ENCODE measurements at places on chromosomes 6 and 20. TPM values are rescaled to one million over a fixed set of nuclear protein-coding genes. Genes with fewer than 3 reads are reported as not detected.

DNA sequence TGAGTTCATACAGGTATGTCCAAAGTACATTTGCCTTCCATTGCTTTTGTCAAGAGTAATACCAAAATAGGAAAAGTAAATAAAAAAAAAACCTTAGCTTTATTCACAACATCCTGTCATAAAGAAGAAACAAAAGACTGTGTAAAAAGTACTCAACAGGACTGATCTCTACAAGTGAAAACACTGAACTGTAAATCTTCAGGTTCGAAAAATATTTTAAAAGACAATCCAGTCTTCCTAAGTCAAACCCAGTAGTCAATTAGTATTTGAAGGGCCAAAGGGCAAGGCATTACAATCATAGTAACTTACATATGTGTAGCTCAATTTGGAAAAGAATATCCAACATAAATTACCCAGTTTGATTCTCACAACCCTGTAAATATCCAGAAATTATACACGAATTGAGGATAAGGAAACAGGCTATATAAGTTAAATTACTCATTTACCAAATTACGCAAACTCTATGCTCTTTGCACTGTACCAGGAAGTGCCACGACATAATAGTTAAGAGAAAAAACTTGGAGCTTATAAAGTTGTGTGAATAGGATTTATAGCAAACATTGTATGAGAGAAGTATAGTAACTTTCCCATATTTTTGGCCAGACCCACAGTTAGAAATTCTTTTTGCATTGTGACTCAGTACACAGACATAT, 21.2 kb downstream of the PTPRK start:
- H3K4me3 ChIP-seq = no peak overlapping the region
- no peaks in the 10 kb centered on the region for H3K4me1 ChIP-seq
- no peaks in the 10 kb centered on the region for H3K27me3 ChIP-seq
- no peak overlapping the region for H3K27ac ChIP-seq
- no peaks in the 10 kb centered on the region for H3K36me3 ChIP-seq

DNA sequence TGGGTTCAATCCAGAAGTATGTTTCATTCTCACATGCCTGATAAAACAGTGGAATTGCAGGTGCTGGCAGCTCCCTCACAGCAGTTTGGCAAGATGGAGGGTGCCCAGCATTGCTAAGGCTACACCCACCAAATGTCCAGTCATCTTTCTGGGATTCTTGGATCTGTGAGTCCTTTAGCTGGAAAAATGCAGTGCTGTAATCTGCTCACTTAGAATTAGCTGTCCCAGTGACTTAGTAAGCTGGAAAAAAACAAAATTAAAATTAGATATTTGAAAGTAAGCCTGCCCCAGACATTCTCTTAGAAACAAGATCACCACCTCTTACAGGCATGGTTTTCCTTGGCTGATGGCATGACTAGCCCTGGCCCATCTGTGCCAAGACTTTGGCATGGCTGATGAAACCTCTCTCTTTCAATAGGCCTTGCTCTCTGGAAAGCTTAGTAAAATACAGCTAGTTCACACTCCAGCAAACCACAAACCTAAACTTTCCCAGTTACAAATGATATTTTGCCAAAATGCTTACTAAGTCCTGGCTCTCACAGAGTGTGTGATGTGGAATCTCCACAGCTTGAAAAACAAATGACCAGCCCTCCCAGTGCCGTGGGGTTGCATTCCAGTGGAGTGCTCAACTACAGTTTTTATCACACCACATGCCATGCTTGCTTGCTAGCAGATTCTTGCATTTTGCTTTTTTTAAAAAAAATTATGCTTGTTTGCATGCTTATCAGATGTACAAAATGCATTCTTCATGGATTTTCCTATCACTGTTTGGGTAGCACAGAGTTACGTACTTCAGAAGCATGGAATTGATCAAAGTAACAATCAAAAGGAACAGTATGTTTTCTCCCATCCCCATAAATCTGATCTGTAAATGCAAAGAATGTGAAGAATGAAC, 261.5 kb downstream of the EYA4 start:
- no peak overlapping the region for H3K4me3 ChIP-seq
- no peak for DNase-seq
- no peaks in the 10 kb centered on the region for H3K27me3 ChIP-seq
- no peak overlapping the region for H3K27ac ChIP-seq

DNA sequence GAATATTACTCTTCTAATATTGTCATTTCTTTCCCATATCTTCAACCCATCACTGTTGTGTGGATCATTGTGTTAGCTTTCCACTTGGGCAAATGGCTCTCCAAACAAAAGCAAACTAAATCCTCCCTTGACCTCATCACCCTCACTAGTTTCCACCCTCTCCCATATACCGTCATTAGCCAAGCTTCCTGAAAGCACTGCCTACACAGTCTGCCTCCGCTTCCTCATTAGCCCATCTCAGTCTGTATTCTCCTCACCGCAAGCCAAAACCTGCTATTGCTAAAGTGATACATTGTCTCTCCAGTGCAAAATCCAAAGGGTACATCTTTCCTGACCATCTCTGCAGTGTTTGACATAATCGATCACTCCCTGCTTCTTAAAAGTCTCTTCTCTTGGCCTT, 212.6 kb downstream of the CLIC5 start:
- H3K4me3 ChIP-seq = no peak overlapping the region
- H3K36me3 ChIP-seq = no peaks in the 10 kb centered on the region
- DNase-seq = no peak
- H3K27me3 ChIP-seq = no peaks in the 10 kb centered on the region
- H3K27ac ChIP-seq = no peak overlapping the region
- H3K4me1 ChIP-seq = no peaks in the 10 kb centered on the region

SRMS gene
- not detected for total RNA-seq

GRCh38 chr20:22802296-22802695, 217.9 kb upstream of the FOXA2 start:
- no peak overlapping the region for H3K4me3 ChIP-seq
- H3K27me3 ChIP-seq = no peaks in the 10 kb centered on the region
- no peak overlapping the region for H3K27ac ChIP-seq
- no peak for DNase-seq
- no peaks in the 10 kb centered on the region for H3K4me1 ChIP-seq

OR2H2 gene
- not detected for total RNA-seq

CNR1 gene
- total RNA-seq = 22.1 TPM

DNA sequence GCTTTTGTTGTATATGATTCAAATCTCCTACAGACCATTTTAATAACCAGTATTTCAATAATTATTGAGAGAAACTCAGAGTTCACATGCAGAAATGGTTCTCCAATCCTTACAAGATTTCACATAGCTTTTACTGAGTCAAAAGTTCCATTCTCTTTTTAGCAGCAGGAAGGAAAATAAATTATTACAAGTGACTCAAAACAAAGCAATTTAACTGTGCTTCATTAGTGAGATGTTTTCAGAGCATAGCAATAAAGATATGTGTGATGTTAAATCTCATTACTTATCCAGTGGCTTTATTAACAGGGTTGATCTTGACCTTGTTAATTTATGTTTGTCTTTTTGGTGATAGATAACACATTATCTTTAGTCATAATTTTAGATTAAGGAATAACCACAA, 22.0 kb downstream of the KIF13A start:
- no peak for DNase-seq

DNA sequence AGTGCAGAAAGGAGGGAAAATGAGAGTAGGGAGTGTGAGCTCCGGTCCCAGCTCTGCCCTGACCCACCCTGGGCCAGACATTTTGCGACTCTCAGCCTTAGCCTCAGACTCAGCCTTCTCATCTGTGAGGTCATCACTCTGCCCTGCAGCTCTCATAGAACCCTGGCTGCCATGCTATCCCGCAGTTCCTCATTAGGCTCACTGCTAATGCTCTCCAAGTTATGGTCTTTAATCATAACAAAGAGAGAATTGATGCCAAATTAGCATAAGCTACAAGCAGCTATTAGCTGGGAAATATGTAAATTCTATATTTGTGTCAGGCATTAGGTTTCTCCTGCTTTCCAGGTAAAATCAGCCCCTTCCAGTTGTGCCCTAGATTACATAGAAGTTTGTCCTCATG, 46.5 kb upstream of the MLN start:
- H3K4me3 ChIP-seq = no peak overlapping the region
- no peaks in the 10 kb centered on the region for H3K36me3 ChIP-seq
- DNase-seq = no peak
- H3K4me1 ChIP-seq = no peaks in the 10 kb centered on the region
- no peaks in the 10 kb centered on the region for H3K27me3 ChIP-seq

DNA sequence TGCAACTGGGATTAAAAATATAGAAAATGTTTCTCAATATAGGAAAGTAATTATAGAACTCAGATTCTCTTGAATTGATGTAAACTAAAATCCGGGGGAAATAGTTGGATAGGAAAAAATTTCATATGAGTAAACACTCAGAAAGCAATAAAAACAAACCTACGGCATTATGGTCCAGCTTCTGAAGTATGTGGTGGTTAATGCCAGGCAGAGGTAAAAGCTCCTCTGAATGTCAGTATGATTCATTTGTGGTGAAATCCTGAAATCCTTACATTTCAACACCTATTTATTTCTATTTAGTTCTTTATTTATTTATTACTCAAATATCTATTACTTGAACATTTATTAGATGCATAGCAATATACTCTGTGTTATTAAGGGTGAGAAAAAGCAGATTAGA, 145.1 kb downstream of the RIMS1 start:
- H3K4me1 ChIP-seq = no peaks in the 10 kb centered on the region
- no peak overlapping the region for H3K27ac ChIP-seq
- no peaks in the 10 kb centered on the region for H3K27me3 ChIP-seq
- H3K36me3 ChIP-seq = no peaks in the 10 kb centered on the region
- DNase-seq = no peak
- H3K4me3 ChIP-seq = no peak overlapping the region

DNA sequence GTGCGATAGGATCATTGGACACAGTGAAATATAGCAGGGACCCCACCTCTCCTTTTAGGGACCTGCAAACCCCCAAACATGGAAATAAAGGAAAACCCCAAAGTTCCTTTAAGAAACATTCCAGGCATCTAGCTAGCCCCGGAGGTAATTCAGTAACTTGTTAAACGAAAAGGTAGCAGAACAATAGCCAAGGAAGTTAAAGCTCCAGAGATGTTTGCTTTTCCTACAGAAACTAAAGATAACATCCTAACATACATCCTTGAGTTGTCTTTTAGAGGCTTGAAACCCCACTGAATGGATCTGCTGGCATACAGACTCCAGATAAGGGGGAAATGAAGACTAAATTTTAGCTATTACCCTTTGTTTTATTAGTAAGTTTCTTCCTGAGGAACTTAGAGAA, 51.0 kb downstream of the FAM184A start:
- no peaks in the 10 kb centered on the region for H3K27me3 ChIP-seq
- no peaks in the 10 kb centered on the region for H3K4me1 ChIP-seq
- H3K4me3 ChIP-seq = no peak overlapping the region
- no peaks in the 10 kb centered on the region for H3K36me3 ChIP-seq

GRCh38 chr20:40679184-40679583, 9.9 kb downstream of the MAFB start:
- no peaks in the 10 kb centered on the region for H3K4me1 ChIP-seq
- H3K4me3 ChIP-seq = no peak overlapping the region
- H3K36me3 ChIP-seq = no peaks in the 10 kb centered on the region
- H3K27me3 ChIP-seq = no peaks in the 10 kb centered on the region
- no peak for DNase-seq

TRIM31 gene
- total RNA-seq = not detected

FOXC1 gene
- total RNA-seq = 5.4 TPM

DNA sequence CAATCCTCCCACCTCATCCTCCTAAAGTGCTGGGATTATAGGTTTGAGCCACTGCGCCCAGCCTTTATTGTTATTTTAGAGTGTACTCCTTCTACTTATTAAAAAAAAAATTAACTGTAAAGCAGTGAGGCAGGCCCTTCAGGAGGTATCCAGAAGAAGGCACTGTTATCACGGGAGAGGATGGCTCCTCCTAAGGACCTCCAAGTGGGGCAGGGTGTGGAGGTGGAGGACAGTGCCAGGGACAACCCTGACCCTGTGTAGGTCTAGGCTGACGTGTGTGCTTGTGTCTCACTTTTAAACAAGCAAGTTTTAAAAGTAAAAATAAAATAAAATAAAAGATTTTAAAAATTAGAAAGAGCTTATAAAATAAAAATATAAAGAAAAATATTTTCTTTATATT, 23.7 kb upstream of the TAF4 start:
- no peak for DNase-seq
- H3K27ac ChIP-seq = no peak overlapping the region
- no peaks in the 10 kb centered on the region for H3K36me3 ChIP-seq
- H3K4me1 ChIP-seq = no peaks in the 10 kb centered on the region
- no peak overlapping the region for H3K4me3 ChIP-seq

DNA sequence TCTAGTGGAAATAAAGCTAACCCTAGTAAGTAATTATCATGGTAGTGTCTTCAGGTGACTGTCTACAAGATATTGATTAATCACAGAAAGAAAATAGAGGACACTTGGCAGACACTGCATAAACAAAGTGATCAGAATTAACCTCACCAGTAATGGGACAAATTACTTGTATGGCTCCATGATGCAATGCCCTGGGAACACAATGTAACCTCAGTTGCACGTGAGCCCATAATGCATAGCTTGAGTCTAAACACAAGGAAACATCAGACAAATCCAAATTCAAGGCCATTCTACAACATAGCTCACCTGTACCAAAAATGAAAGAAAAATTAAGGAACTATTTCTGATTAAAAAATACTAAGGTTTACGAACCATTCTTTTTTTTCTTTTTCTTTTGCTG, 92.4 kb upstream of the SSTR4 start:
- H3K27me3 ChIP-seq = peaks cover 5% of the 10 kb centered on the region
- no peaks in the 10 kb centered on the region for H3K4me1 ChIP-seq
- H3K27ac ChIP-seq = no peak overlapping the region
- no peak overlapping the region for H3K4me3 ChIP-seq
- DNase-seq = no peak
- H3K36me3 ChIP-seq = no peaks in the 10 kb centered on the region

PKIB gene
- total RNA-seq = 0.48 TPM

GRCh38 chr6:111714416-111715270, 109.0 kb upstream of the TRAF3IP2 start:
- no peak overlapping the region for H3K4me3 ChIP-seq
- no peaks in the 10 kb centered on the region for H3K27me3 ChIP-seq
- H3K36me3 ChIP-seq = no peaks in the 10 kb centered on the region
- H3K4me1 ChIP-seq = peaks cover 8% of the 10 kb centered on the region
- no peak overlapping the region for H3K27ac ChIP-seq
- no peak for DNase-seq

THEMIS gene
- 0.54 TPM for total RNA-seq

DNA sequence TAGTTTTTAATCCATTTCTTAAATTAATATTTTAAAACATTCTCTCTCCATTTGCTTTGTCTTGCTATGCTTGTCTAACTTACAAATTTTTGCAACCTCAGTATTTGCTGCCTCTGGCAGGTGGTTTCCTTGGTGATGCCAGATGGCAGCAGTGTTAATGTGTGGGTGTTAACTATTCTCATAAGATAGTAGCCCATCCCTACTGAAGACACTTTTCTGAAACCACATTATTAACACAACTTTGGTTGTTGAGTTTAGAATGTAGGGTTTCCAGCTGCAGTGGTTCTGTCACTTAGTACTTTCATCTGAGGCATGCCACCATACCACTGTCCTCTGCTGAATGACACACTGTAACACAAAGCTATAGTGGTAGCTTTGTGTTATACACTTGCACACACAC, 75.1 kb downstream of the MYO6 start:
- no peak for DNase-seq
- no peaks in the 10 kb centered on the region for H3K27me3 ChIP-seq
- H3K27ac ChIP-seq = no peak overlapping the region
- H3K36me3 ChIP-seq = no peaks in the 10 kb centered on the region
- H3K4me1 ChIP-seq = no peaks in the 10 kb centered on the region

GRCh38 chr20:51319522-51319921, 223.0 kb downstream of the NFATC2 start:
- DNase-seq = no peak
- no peak overlapping the region for H3K27ac ChIP-seq
- H3K27me3 ChIP-seq = no peaks in the 10 kb centered on the region
- no peak overlapping the region for H3K4me3 ChIP-seq

Data from adrenal gland (tissue), 19 donors.